CD8-positive, alpha-beta memory T cell (primary cell): ENCODE measurements at places on chromosomes 1 and 21. TPM values are rescaled to one million over a fixed set of nuclear protein-coding genes. Genes with fewer than 3 reads are reported as not detected.

- peaks cover 45% of the 10 kb centered on the region for H3K36me3 ChIP-seq
- DNase-seq: no peak
- H3K4me1 ChIP-seq: peaks cover 5% of the 10 kb centered on the region
- no peak overlapping the region for H3K4me3 ChIP-seq
- H3K27ac ChIP-seq: no peak overlapping the region
Measured at GRCh38 chr1:40266786-40267535, 8.9 kb downstream of the ZMPSTE24 start.

Gene KLHDC8A
- not detected for total RNA-seq

GRCh38 chr1:33259879-33260278 lies 3.6 kb downstream of the ZNF362 start:
- H3K4me1 ChIP-seq: peaks cover 38% of the 10 kb centered on the region
- H3K27ac ChIP-seq: no peak overlapping the region
- H3K27me3 ChIP-seq: no peaks in the 10 kb centered on the region

DNA sequence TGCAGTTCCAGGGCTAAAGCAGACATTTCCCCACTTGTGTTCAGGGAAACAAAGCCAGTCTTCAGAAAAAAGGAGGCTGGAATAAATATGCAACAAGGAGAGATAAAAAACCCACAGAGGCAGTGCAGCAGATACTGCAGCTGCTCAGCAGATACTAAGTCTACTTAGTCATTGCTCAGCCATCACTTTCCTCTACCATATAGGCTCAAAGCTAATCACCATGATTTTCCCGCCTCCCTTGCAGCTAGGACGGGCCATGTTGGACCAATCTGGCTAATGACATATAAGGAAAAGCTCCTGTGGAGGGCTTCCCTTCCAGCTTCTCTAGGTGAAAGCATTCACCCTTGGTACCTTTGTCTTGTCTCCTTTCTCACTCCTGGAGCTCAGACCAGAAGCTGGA lies 10.0 kb upstream of the EFHD2 start:
- no peaks in the 10 kb centered on the region for H3K36me3 ChIP-seq
- no peaks in the 10 kb centered on the region for H3K4me1 ChIP-seq
- no peak overlapping the region for H3K27ac ChIP-seq
- no peak overlapping the region for H3K4me3 ChIP-seq
- DNase-seq: no peak

DNA sequence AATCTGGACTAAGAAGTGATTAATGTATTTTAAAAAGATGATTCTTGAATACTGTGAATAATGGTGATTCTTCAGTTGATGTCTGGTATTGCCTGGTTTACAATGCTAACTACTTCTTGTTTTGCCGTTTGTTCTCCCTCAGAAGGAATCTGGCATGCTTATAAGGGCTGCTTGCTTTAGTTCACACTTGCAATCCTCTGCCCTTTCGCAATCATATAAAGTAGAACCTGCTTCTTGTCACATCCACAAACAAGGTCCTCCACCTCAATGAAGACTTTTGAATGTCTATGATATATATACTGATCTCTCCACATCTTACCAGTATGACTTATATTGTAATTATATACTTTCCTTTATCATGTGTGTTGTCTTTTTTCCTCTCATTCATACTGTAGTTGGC lies 92.6 kb downstream of the ADGRL4 start:
- H3K4me1 ChIP-seq: no peaks in the 10 kb centered on the region
- H3K27me3 ChIP-seq: no peaks in the 10 kb centered on the region
- H3K4me3 ChIP-seq: no peak overlapping the region
- DNase-seq: no peak

DNA sequence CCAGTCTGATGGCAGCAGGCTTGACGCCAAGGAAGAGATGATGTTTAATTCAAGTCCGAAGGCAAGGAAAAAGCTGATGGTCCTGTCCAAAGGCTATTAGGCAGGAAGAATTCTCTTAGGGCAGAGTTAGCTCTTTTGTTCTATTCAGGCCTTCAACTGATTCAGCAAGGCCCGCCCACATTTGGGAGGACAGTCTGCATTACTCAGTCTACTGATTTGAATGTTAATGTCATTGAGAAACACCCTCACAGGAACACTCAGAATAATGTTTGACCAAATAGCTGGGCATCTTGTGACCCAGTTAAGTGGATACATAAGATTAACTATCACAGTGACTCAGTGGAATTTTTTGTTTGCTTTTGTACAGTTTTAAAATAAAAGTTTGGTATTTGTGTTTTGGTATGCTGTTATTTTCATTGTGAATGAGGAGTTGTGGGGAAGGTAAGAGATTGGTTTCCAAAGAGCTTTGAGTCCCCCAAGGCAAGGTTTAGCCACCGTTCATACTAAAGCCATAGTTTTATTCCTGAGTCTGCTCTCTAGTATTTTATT lies 1.7 kb upstream of the ZNF691 start:
- H3K4me1 ChIP-seq: peaks cover 20% of the 10 kb centered on the region
- H3K36me3 ChIP-seq: no peaks in the 10 kb centered on the region
- H3K27me3 ChIP-seq: no peaks in the 10 kb centered on the region
- DNase-seq: no peak

DNA sequence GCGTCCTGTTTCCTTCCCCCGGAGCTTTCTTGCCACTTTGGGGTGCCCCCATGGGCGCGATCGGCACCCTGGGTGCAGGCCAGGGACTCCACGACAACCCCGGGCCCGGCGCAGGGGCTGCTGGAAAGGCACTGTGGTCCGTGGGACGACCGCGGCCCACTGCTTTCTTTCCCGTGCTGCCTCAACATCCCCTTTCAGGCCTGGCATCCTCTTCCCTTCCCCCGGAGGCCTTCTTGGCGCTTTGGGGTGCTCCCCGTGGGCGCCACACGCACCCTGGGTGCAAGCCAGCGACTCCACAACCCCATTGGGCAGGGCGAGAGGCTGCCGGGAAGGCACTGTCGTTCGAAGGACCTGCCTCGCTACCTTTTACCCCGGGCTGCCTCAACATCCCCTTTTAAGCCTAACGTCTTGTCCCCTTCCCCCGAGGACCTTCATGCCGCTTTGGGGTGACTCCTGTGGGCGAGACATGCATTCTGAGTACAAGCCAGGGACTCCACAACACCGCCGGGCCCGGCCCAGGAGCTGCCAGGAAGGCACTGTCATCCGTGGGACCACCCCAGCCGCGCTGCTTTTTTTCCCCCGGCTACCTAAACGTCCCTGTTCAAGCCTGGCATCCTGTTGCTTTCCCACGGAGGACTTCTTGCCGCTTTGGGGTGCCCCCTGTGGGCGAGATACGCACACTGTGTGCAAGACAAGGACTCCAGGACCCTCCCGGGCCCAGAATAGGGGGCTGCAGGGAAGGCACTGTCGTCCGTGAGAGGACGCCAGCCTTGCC lies 137.8 kb downstream of the LIPI start:
- no peaks in the 10 kb centered on the region for H3K36me3 ChIP-seq
- H3K27ac ChIP-seq: no peak overlapping the region
- no peak overlapping the region for H3K4me3 ChIP-seq
- no peaks in the 10 kb centered on the region for H3K4me1 ChIP-seq
- no peak for DNase-seq

Gene SLAMF7
- 79.5 TPM for total RNA-seq

Gene DYRK1A
- total RNA-seq: 69.6 TPM

DNA sequence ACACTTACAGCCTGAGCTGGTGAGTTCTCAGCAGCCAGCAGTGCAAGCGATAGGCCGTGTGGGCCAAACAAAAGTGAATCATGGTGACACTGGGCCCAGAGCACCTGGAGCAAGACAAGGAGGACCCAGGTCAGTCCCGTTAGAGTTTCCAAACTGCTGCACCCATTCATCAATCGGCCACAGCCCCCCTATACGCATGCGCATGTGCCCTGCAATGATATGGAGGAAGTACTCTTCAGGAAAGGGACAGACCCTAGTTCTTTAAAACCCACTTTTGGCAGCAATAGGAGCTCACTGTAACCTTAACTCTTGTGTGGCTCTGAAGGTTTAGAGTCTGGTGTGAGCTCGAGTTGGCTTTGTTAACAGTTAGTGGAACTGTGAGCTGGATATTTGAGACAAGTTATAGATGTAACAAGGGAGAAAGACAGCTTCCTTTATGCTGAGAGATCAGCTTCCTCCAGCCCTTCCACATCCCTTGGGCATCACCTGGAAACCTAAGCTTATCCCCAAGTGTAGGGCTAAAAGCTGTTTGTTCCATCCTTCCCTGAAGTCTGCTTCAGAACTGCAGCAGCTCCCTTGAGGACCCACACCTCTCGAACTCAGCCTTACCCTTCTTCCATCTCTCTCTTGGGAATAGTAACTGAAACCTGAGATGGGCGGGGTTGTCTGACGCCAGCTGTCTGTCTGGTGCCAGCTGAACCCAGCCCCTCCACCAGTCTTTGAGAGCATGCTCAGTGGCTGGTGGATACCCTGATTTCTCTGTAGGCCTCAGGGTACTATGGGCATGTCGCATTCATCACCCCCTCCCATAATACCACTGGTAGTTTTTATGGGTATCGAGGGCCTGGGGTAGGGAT lies 17.7 kb downstream of the NMNAT1 start:
- no peaks in the 10 kb centered on the region for H3K4me1 ChIP-seq
- H3K4me3 ChIP-seq: no peak overlapping the region
- no peak overlapping the region for H3K27ac ChIP-seq
- no peak for DNase-seq
- no peaks in the 10 kb centered on the region for H3K27me3 ChIP-seq

Gene DMBX1
- total RNA-seq: not detected
